Smooth muscle cell of the pulmonary artery (primary cell): ENCODE measurements at places on chromosomes 3 and 15. TPM values are rescaled to one million over a fixed set of nuclear protein-coding genes. Genes with fewer than 3 reads are reported as not detected.

The HAUS2 gene
- total RNA-seq = 22.2 and 22.3 TPM in 2 replicates

The RAB6B gene
- total RNA-seq = 1.7 and 4.2 TPM in 2 replicates

The KBTBD13 gene
- total RNA-seq = not detected in 2 replicates

The C3orf22 gene
- not detected in 2 replicates for total RNA-seq

The CCR1 gene
- 0.26 TPM in 1 of 2 replicates, not detected in the other for total RNA-seq

The LYZL4 gene
- not detected in 2 replicates for total RNA-seq

The CTDSPL2 gene
- total RNA-seq = 61.8 and 65.4 TPM in 2 replicates

The LNP1 gene
- total RNA-seq = 1.6 and 2.9 TPM in 2 replicates

The RFTN1 gene
- 52.8 and 111 TPM in 2 replicates for total RNA-seq

The LRRN1 gene
- 0.30 and 0.33 TPM in 2 replicates for total RNA-seq

The OSTN gene
- 4.5 and 11.1 TPM in 2 replicates for total RNA-seq

The CDC25A gene
- 2.3 and 2.5 TPM in 2 replicates for total RNA-seq

The EPHA3 gene
- 0.99 and 6.7 TPM in 2 replicates for total RNA-seq

The GPR149 gene
- total RNA-seq = not detected in 2 replicates

The JMJD7 gene
- 2.5 and 4.1 TPM in 2 replicates for total RNA-seq

The CCR2 gene
- not detected in 2 replicates for total RNA-seq

The LSMEM2 gene
- total RNA-seq = not detected in 2 replicates

The IL17RD gene
- 3.4 and 8.3 TPM in 2 replicates for total RNA-seq

The AGTR1 gene
- total RNA-seq = 0.30 and 3.7 TPM in 2 replicates

The FBXO40 gene
- not detected in 2 replicates for total RNA-seq

The IGSF10 gene
- total RNA-seq = 2.4 and 2.5 TPM in 2 replicates

The BNIP2 gene
- total RNA-seq = 70.2 and 80.3 TPM in 2 replicates

The COL8A1 gene
- 133 and 540 TPM in 2 replicates for total RNA-seq

The SMCO1 gene
- total RNA-seq = not detected in 2 replicates

The ERICH6 gene
- total RNA-seq = 0.03 and 0.07 TPM in 2 replicates
